ENCODE measurements at places on chromosomes 2 and 18. TPM values are rescaled to one million over a fixed set of nuclear protein-coding genes. Genes with fewer than 3 reads are reported as not detected.

The MAL gene
- total RNA-seq: 354 TPM

The ALLC gene
- not detected for total RNA-seq

The ABCA12 gene
- not detected for total RNA-seq

The FRZB gene
- total RNA-seq: not detected

The ZC3H6 gene
- 16.4 TPM for total RNA-seq

The FAM237A gene
- total RNA-seq: not detected

The OTX1 gene
- total RNA-seq: not detected

The CXCR4 gene
- total RNA-seq: 259 TPM

The SLC4A5 gene
- 4.6 TPM for total RNA-seq

The PHLPP1 gene
- 4.1 TPM for total RNA-seq

The CABYR gene
- total RNA-seq: 1.1 TPM

The CNDP1 gene
- total RNA-seq: not detected

The NETO1 gene
- total RNA-seq: not detected

All from activated naive CD4-positive, alpha-beta T cell treated with anti-CD3 and anti-CD28 coated beads, Interleukin-2, amount 10 ng/mL, durations not matched to agents 5 hours and 36 hours (primary cell).